ENCODE measurements at places on chromosomes 13 and 19. TPM values are rescaled to one million over a fixed set of nuclear protein-coding genes. Genes with fewer than 3 reads are reported as not detected.

Gene PLIN4
- 0.50 TPM for total RNA-seq

DNA sequence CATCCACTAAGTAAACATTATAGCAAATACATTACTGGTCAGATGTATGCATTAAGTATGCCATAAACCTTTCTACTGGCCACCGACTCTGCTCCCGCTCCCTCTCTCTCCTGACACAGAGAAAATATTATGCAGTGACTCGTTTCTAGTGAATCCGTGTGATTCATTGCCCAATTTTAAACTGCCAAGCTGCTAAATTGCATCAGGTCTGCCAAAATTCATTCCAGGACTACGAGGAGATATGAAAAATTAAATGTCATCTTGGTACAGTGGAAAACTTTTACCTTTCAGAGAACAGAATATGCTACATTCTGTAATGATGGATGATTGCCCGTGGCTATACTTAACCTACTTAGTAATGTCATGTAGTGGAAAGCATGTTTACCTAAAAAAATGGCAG is 368.8 kb upstream of the TSHZ3 start:
- peak; percentile 6 for DNase-seq

- DNase-seq = no peak
Measured at GRCh38 chr13:100480676-100481075, 107.9 kb downstream of the GGACT start.

- peak; percentile 80 for DNase-seq
Measured at GRCh38 chr19:45440873-45441654, 17.3 kb upstream of the ERCC1 start.

GRCh38 chr19:39596911-39597310 is 5.4 kb upstream of the LGALS13 start:
- DNase-seq = no peak

DNA sequence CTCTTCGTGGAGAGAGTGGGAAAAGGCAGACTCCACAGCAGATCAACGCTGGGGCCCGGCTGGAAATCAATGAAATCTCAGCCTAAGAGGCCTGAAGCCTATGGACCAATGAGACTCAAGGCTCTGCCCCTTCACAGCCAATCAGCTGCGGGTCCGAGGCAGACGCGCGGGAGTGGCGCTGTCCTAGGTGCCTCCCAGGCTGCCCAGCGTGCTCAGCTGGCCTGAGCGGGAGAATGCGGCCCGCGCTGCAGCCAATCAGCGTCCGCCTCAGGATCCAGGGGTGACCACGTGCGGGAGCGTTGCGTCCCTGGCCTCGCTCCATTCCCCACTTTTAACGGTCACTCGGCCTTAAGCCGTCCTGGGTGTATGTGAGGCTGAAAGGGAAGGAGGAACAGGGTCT is at the start of gene ZBTB32:
TSS of gene ZBTB32 (plus strand) at position 341 of the 400 bp plus-strand sequence. CDS start 10,069 bp downstream, outside the sequence.
- peak; percentile 91 for DNase-seq

- no peak for DNase-seq
Measured at GRCh38 chr19:31659897-31660210, 310.6 kb upstream of the TSHZ3 start.

Gene ZNF208
- total RNA-seq = not detected

Gene UGGT2
- 44.3 TPM for total RNA-seq

DNA sequence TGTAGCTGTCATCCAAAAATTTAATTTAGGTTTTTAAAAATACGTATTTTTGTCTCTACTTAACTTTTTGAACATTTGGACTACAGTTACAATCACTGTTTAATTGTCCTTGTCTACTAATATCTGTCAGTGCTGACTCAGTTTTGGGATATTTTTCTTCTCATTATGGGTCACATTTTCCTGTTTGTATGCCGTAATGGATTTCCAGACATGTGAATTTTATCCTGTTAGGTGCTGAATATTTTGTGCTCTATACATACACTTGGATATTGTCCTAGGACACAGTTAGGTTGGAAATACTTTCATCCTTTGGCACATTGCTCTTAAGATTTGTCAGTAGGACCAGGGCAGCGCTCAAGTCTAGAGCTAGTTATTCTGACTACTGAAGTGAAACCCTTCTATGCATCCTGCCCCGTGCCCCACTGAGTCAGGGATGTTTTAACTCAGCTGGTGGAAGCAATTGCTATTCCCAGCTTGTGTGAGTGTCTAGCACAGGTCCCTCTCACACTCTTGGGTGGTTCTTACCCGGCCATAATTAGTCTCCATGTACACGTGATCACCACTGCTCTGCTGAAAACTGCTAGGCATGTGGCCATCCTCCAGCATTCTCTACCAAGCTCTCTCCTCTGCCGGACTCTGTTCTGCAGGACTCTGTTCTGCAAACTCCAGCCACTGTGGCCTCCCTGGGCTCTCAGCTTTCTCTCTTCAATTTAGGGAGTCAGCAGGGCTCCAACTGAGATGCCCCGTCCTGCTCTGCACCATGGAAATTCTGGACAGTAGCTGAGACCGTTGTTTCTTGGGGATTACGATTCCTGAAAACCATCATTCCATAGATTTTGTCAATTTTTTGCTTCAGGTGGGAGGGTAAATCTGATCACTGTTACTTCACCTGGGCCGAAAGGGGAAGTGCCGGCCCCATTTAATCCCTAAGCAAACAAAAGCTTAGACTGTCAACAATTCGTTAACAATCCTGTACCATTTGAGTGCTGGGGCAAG is 11.1 kb downstream of the PROZ start:
- no peak for DNase-seq

- DNase-seq = no peak
Measured at GRCh38 chr13:44032802-44033201, 153.1 kb downstream of the LACC1 start.

DNA sequence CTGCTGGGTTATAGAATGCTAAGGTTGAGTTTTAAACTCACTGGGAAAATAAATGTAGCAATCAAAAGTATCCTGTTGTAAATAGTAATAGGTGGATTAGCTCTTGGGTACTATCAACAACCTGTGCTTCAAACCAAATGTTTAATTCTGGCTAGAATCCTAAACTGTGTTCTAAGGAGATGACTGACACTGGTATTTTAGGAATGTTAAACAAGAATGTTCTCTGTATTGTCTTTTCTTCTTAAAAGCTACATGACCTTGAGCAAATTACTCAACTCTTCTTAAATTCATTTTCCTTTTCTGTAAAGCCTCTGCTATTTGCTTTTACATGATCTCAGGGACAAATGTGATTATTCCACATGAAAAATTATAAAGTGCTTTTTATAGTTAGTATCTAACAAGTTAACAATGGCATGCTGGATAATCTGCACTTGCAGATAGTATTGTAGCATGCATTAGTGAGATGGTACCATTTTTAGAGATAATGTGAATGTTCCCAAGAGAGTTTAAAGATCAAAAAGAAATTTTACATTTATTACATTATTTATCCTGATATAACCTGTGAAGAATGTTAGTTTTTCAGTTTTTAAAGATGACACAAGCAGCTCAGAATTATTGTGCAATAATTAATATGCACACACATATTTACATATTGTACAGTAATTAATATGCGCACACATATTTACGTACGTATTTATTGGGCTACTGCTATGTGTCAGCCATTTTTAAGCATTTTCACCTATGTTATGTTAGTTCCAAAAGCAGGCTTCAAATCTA is 13.6 kb upstream of the EPSTI1 start:
- DNase-seq = no peak

Gene SYCN
- not detected for total RNA-seq

DNA sequence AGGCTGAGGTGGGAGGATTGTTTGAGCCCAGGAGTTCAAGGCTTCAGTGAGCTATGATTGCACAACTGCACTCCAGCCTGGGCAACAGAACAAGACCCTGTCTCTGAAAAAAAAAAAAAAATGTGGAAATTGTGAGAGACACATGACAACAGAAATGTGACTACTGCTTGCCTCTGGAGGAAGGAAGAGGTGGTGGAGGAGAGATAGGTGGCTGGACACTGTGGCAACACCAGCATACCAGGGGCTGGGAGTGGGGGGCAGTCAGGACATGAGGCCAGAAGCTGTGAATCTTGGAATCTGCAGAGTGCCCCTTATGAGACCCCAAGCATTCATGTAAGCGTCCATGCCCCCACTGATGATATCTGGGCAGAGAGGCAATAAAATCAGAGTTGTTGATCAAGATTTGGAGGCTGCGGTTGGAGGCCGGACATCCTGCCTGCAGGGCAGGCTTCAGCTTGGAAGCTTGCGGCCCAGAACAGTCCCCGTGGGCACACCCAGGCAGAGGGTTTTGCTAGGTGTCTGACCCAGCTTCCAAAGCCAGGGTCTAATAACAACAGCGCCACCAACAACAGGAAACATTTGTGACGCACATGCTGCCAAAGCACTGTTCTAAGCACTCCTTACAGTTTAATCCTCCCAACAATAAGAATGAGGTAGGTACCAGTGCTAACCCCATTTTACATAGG is 16.9 kb downstream of the FAM187B start:
- DNase-seq = peak; percentile 17

GRCh38 chr19:6596621-6597020 is 5.7 kb upstream of the CD70 start:
- DNase-seq = no peak

DNA sequence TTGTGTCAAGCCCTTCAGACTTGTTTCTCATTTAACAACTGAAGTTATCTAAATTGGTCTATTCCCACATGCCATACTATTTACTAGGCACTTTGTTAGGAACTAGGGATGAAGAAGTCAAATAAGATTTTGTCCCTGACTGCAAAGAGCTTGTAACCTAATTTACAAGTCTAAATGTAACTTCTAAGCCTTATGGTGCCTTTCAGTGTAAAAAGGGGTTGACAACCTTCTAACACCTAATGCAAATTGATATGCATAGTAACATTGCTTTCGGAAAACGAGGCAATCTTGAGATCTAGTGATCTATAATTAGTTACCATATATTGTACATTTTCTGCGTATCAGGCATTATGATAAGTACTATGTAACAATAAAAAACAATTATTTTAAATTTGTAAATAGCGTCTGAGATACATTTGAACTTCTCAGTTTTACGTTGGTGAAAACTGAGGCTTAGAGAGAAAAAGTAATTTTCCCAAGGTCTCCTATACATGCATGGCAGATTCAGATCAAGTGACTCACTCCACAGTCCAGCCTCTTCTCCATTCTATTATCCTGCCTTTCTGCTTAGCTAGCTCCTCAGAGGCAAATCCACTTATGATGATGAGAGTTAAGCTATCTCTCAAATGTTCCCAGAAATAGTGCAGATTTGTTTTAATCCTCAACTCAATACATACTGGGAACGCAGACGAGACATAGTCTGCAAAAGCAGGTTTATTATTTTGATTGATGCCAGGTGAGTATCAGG is 764.9 kb upstream of the SLITRK5 start:
- no peak for DNase-seq

- no peak for DNase-seq
Measured at GRCh38 chr13:32087955-32088747, 56.6 kb downstream of the FRY start.

GRCh38 chr19:55275851-55276719 is 3.8 kb downstream of the HSPBP1 start:
- no peak for DNase-seq

DNA sequence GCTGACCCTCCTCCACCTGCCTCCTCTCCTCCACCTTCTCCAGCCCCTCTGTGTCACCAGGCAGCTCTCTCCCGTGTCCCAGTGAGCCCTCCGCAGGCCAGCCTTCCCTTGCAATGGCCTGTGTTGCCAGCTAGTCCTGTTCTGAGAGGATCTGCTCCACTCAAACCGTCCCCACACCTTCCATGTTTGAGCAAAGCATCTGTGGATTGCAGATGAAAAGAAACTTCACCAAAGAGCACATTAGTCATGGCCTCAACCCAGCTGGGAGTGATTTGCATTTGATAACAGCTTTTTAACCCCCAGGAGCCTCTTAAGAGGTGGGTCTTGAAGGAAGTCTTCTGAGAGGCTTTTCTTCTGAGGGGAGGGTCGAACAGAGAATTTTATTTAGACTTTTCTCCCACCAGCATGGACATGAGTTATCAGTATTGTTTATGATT is 72.8 kb downstream of the COL4A2 start:
- DNase-seq = peak; percentile 83
